AG09319 (cell line): ENCODE measurements at places on chromosomes 16 and 17.

GRCh38 chr16:82160226-82160625 lies 9.8 kb downstream of the MPHOSPH6 start:
- no peak for DNase-seq

DNA sequence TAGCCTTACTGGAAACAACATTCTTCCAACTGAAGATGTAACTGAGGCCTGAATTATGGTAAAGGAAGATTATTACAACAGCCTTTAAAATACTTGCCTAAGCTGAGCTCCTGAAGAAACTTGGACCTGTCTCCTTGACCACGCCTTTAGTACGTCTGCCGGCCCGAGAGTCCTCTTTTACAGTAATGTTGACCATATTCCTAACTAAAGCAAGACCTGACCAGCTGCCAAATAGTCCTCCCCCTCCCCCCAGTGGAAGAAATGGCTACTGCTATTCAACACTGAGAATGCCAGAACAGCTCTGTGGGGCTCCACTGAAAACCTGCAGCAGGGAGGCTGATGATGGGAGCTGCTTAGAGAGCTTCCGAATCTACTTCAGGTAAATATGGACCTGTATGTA lies 12.6 kb upstream of the FOXJ1 start:
- no peak for DNase-seq

DNA sequence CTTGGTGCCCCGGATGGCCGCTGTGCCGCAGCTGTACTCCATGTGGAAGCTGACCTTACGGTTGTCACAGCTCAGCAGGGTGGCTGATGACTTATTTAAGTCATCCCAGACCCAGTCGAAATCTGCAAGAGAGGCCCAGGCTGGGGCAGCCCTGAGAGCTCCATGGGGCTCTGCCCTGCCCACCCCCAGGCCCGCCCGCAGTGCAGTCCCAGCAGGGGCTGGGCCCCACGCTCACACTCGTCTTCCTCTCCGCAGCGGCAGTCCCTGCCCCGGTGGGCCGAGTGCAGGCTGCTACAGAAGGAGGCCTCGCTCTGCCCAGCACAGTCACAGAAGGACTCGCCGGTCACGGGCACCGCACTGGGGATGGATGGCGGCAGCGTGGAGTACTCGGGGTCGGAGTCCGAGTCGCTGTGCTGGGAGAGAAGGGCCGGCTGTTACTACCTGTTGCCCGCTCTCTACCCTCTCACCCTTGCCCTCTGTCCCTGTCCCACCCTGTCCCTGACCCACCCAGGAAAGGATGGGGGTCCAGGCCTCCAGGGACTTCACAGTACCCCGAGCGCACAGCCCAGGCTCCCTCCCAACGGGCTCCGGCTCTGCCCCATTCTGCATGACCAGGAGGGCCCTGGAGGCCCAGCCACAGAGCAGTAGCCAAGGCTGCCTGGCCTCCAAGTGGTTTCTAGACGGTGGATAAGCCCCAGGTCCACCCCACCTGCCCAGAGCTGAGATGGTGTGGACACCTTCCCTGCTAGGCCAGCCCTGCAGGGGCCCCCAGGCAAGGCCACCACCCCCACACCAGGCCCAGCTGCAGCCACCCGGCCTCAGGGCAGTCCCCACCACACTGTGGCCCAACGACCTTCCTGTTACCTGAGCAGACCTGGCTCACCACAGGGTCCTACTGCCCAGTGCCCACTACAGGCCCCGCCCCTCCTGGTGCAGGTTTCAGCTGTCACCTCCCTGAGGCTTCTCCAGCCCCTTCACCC lies 3.9 kb downstream of the SPSB3 start:
- DNase-seq: no peak

DNA sequence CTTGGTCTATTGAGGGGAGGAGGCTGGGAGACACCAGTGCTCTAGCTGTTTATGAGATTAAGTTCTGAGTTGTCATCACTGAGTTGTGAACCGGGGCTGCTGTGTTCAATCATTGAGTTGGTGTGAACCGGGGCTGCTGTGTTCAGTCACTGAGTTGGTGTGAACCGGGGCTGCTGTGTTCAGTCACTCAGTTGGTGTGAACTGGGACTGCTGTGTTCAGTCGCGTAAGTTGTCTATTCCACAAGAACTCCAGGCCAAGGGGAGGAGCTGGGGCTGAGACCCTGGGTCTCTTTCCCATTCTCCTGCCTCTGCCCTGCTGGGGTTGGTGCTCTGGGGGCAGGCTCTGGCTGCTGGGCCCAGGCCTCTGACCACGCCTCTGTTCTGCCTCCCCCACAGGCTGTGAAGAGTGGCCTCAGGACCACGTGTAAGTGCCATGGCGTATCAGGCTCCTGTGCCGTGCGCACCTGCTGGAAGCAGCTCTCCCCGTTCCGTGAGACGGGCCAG lies 24.5 kb downstream of the WNT9B start:
- DNase-seq: no peak

- no peak for DNase-seq
These were observed 31.4 kb downstream of the ITGB3 start for GRCh38 chr17:47285003-47285402.

DNA sequence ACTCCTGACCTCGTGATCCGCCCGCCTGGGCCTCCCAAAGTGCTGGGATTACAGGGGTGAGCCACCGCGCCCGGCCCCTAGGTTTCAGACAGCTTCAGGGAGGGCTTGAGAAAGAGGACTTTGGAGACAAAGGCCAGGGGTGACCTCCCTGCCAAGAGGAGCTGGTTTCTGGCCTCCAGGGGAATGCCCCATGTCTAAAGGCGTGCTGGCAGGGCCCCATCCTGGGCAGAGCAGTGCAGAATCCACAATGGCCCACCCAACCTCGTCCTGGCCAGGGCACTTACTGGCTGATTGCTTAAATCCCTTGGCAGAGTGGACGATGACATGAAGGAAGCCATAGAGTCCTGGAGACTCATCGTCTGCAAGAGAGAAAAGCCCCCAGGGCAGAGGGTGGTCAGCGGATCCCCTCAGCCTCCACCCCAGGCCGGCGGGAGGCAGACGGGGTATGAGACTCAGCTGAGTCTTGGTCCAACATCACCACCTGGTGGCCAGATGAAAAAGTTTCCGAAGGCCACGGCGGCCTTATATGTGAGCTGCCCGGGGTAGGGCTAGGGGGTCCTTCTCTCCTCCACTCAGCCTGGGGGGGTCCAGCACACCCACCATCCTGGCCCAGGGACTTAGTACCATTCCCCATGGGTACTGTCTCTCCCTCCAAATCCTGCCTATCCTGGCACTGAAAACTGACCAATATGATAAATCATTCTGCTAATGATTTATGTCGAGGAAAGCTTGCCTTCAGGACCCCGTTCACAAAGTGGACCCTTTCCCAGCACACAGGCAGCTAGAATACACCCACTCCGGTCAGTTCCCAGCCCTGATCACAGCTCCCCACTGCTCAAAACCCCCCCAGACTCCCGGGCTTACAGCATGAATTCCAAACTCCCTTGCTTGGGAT lies 59.1 kb downstream of the TIMM22 start:
- DNase-seq: peak; percentile 10

DNA sequence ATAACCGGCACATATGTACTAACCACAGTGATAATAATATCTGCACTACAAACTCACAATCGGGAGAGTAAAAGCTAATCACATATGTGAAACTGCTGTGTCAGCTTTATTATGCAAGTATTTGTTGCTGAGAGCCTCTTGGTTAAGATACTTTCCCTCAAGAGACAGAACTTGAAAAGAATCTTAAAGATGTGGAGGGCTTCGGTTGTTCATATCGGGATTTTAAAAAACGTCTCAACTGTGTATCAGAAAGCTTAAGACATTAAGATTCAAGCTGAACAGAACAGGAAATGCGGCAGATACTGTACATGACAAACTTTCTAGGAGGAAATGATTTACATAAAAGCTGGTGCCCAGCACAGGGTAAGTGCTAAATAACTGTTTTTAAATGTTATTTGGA lies 27.5 kb upstream of the HLF start:
- no peak for DNase-seq

GRCh38 chr16:5030251-5030870 lies 3.4 kb downstream of the NAGPA start:
- no peak for DNase-seq

GRCh38 chr16:22291860-22292318 lies 5.3 kb upstream of the POLR3E start:
- DNase-seq: no peak

DNA sequence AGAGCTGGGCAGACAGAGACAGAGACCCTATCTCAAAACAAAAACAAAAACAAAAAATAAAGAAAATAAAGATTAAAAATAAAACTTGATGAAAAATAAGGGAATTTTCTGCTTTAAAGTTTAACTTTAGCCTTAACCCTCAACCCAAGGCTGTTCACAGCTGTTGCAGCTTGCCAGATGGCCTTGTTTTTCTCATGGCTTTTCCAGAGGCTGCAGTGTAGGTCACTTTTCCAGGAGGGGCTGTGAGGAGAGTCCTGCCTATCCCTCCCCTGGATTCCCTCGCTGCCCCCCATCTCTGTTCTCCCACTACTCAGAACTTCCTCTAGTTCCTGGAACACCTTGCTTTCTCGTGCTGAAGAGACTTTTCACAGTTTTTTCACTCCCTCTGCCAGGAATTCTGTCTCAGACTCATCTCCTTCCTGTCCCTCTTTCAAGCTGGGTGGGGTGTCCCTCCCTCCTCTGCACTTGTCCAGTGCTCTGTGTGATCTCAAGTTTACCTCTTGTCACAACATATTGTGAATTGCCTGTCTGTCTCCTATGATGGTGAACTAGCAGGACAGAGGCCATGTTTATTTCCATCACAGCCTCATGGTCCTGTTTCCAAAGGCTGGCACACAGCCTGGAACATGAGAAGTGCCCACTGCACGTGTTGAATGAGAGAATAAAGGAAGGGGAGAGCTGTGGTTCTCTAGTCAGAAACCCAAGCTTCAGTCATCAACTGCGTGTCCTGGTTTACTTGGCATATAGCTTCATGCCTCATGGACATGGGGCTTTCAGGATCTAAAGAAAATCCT lies 69.9 kb upstream of the MSI2 start:
- no peak for DNase-seq

DNA sequence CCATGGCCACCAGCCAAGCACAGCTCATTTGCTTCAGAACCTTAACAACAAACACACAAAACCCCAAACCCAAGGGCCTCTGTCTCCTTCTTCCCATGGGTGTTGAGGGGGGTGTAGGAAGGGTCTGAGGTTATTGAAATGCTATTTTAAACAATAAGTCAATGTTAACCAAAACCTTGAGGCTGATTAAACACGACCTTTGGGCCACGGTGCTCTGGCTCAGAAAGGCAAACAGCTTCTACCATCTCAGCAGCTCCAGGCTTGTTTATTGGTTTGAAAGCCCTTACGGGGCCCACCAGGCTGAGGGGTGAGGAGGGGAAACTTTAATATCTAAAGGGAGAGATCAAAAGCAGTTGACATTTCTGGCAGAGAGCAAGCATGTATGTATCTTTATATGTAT lies 185.7 kb upstream of the IRX6 start:
- DNase-seq: no peak
